ENCODE measurements at places on chromosomes 1 and 21. TPM values are rescaled to one million over a fixed set of nuclear protein-coding genes. Genes with fewer than 3 reads are reported as not detected.

HPCAL4 gene
- not detected for total RNA-seq

S100A14 gene
- 362 TPM for total RNA-seq

CITED4 gene
- total RNA-seq = 7.9 TPM

SLC30A2 gene
- total RNA-seq = 2.2 TPM

MYOM3 gene
- total RNA-seq = 0.79 TPM

OR14K1 gene
- total RNA-seq = not detected

ERG gene
- total RNA-seq = not detected

CCT3 gene
- total RNA-seq = 271 TPM

F13B gene
- not detected for total RNA-seq

AMPD1 gene
- not detected for total RNA-seq

ARMH1 gene
- 0.22 TPM for total RNA-seq

OR2AK2 gene
- total RNA-seq = not detected

MIXL1 gene
- not detected for total RNA-seq

FAM3B gene
- not detected for total RNA-seq

DNASE2B gene
- not detected for total RNA-seq

CCDC30 gene
- 2.4 TPM for total RNA-seq

TCHH gene
- total RNA-seq = 0.11 TPM

LCE3D gene
- total RNA-seq = not detected

BGLAP gene
- total RNA-seq = 0.54 TPM

PROK1 gene
- total RNA-seq = 0.11 TPM

CLCA1 gene
- total RNA-seq = not detected

EEIG2 gene
- total RNA-seq = 3.1 TPM

CNKSR1 gene
- total RNA-seq = 46.1 TPM

NID1 gene
- total RNA-seq = 3.1 TPM

ZNF362 gene
- total RNA-seq = 26.5 TPM

ANKRD45 gene
- total RNA-seq = not detected

DIO1 gene
- not detected for total RNA-seq

CLCA4 gene
- total RNA-seq = not detected
